ENCODE measurements at places on chromosomes 3 and 15.
A peak's percentile ranks its signal among the peaks of the same experiment; 100 is the strongest.

DNA sequence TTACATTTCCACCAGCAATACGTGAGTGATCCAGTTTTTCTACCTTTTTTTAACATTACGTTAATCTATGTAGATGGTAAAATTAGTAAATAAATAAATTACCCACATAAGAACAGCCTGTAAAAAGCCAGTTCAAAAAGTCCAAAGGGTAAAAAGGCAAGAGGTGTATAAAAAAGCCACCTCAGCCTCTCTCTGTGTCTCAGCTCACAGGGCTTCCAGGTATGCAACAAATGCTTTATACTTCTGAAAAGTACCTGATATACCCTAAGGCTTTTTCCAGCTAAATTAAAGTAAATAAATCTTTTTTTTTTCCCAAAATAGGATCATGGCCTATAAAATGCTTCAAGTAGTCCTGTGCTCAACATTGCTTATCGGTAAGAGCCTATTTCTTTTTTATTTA lies at the start of gene C3orf85:
C3orf85 (plus strand) TSS at position 197 of the 400 bp plus-strand sequence; CDS start at position 326, 129 bp downstream.
- DNase-seq = no peak

DNA sequence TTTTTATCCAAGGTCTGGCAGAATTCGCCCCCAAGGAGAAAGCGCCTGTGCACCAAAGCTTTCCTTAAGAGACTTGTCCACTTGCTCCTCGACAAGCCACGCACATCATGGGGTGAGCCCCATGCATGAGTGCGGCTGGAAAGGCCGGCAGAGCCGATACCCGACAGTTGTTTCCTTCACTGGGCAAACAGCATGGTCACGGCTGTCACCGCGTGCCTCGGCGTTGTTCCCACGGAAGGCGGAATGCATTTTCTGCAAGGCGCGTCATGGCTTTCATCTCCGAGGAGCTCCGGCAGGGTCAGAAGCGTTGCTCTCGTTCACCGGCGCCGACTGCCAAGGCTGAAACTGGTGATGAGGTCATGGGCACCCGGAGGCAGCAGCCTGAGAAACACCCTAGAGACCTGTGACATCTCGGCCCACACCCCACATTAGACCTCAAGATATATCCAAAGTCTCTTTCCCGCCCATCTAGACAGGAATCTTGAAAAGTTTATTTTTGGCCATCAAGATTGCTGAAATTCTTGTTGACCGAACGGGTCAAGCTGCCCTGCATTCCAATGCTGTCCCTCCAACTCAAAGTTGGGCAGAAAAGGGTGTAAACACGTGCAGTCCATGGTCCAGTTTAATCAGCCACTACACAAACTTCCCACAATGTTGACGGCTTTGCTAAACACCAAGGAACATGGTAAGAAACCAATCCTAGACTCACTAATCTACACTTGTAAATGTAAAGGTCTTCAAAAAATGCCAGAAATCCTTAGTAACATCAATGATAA lies 604 bp upstream of the TJP1 start:
- DNase-seq = peak; percentile 92

DNA sequence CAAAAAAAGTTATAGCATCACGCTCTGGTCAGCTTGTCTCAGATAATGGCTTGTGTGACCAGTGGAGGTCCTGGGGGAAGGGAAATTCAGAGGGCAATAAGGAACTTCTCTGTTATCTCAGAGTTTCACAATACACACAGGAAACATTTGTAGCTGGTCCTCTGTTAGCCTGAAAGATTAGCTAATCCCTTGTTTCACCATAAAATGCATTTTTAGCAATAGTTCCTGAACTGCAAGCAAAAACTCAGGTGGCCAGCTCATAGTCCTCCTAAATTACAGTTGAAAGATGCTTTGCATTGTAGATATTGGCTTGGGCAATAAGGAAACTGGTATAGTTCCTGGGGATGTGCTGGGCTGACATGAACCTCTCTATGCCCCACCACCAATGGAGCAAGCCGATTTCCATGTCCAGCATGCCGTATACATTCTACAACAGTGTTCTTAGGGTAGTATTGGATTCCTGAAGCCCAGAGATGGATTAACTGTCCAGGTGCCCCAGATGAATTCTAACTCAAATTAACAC lies 141.5 kb upstream of the TBL1XR1 start:
- DNase-seq = peak; percentile 57

DNA sequence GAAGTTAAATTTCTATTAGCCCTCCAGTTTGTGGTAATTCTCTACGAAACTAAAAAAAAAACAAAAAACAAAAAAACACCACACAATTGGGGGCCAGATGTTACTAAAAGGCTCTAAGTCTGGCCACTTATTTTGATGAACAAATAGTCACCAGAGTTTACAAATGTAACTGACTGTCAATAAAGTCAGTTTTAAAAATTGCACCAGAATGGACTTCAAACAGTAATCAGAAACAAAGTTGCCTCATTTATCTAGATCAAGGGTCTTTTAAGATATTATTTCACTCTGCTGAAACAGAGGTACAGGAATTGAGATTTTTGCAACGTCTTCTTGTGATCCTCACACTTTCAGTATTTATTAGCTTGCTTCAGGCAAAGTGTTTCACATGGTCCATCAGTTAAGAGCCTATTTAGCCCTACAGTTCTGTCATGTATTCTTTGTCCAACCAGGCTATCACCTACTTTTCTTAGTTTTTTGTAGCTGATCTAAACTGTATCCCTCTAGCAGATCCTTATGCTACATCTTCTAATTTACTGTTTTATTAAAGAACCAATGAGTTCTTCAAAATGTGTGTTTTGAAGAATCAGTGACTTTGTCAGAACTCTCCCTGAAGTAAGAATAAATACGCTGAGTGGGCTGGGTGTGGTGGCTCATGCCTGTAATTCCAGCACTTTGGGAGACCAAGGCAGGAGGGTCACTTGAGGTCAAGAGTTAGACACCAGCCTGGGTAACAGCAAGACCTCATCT lies 74.7 kb downstream of the ANKRD28 start:
- DNase-seq = no peak

- DNase-seq = no peak
These were observed 2.5 kb downstream of the IFT122 start for GRCh38 chr3:129442486-129442885.

All from mesenchymal stem cell (in vitro differentiated cells and primary cell).